Brain pericyte (primary cell): ENCODE measurements at places on chromosomes 11 and 22.

DNA sequence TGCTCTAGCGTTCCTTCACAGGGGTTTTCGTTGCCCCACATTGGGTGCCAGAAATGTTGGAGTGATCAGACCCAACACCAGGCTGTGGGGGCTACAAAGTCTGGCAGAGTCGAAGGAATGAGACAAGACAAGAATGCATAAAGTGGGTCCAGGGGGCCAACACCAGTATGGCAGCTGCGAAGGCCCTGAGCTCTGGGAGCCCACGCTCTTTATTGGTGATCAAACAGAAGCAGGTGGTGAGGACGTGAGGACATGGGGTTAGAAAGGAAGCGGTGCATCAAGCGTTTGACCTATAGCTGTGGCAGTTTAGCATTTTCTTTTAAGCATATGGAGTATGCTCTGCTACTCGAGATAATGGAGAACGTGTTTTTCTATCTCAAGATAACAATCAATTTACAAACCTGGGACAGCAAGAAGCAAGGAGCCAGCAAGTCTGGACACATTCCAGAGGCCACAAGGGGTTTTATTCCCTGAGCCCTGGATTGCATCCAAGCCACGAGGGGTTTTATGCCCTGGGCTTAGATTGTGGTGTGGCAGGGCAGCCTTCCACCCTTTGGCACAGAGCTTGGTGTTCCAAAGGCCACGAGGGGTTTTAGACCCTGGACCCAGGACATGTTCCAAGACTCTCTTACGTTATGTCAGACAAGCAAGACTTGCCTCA, 3.9 kb upstream of the DNAJB13 start:
- DNase-seq, result no peak

GRCh38 chr22:47796128-47796908, 1033.9 kb downstream of the TBC1D22A start:
- DNase-seq, result no peak

GRCh38 chr11:35088226-35088625, 50.7 kb upstream of the CD44 start:
- DNase-seq, result no peak

DNA sequence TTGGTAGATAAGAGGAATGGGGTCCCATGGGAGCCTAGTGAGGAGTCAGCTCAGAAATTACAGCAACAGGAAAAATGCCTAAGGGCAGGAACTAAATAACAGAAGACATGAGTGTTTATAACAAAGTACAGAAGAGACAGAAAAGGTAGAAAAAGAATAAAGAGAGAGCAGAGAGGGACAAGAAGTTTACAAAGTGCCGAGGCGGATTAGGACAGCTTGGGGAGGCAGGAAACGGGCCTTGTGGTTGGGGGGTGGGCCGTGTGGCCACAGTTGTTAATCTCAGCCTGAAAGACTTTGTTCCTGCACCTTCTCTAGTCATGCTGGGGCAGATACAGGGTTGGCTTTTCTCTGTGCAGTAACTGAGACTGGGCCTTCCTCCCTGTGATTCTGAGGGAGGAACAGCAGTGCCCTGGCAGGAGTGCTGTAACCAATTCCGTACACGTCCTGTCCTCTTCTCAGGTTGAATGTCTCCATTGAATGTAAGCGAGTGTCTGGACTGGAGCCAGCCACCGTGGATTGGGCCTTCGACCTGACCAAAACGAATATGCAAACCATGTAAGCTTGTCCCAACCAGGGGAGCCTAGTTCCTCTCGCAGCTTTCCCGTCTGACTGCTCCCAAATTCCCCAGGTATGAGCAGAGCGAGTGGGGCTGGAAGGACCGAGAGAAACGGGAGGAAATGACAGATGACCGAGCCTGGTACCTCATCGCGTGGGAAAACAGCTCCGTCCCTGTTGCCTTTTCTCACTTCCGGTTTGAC, 13.2 kb downstream of the NAA40 start:
- no peak for DNase-seq

GRCh38 chr22:50620593-50621355, 7.2 kb downstream of the ARSA start:
- no peak for DNase-seq

GRCh38 chr22:25419247-25420113, 145.0 kb upstream of the GRK3 start:
- DNase-seq, result no peak

DNA sequence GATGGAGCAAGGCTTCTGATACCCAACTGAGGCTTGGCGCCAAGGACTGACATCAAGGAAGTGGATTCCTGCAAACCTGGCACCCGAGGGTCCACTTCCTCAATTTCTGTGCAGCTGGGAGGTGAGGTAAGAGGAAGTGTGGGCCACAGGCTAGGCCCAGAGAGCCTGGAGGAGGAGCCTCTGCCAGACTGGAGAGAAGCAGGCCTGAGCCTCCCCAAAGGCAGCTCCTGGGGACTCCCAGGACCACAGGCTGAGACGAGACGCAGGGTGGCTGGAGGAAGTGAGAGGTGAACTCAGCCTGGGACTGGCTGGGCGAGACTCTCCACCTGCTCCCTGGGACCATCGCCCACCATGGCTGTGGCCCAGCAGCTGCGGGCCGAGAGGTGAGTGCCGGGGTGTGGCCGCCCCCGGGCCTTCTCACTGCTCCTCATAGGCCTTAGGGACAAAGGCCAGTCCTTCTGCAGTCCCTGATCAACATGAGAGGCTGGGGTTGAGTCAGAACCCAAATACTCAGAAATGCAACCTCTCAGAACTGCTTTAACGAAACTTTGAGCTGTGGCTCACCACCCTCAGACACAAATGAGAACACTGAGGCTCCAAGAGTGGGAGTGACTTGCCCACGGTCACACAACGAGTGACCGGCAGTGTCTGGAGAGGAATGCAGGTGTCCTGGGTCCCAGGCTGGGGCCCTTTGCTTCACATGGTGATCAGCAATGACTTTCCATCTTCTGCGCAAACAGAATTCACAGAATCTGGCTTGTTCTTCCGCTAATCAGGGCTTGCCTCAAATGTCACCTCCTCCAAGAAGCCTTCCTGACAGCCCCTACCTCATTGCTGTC, at the start of gene NCF4:
Gene NCF4 (plus strand): TSS at position 186 of the 839 bp plus-strand sequence. CDS start 166 bp downstream, at position 352.
- DNase-seq, result no peak

GRCh38 chr22:44403602-44404329, 91.0 kb upstream of the SHISAL1 start:
- DNase-seq, result no peak

- DNase-seq, result no peak
Observed at GRCh38 chr11:47686151-47686550, 29.0 kb downstream of the AGBL2 start.

- no peak for DNase-seq
Observed at GRCh38 chr22:45640941-45641621, 30.6 kb upstream of the ATXN10 start.

GRCh38 chr11:133228471-133229329, 303.6 kb downstream of the OPCML start:
- DNase-seq, result no peak

DNA sequence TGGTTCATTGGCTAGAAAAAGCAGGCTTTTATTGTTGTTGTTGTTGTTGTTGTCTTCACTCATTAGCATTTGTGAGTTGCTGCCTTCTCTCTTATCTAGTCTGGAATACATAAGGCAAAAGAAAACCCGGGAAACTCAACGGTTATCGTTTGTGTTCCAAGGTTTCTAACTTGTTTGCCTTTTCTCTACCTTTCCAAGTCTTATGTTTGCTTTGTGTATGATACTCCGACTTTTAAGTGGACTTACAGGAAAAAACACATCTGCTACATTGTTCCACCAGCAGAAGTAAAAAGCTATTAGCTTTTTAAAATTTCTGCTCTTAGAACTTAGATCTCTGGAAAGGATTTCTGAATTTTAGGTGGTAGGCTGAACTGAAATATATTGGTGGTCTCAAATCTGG, 27.0 kb upstream of the HIKESHI start:
- DNase-seq, result no peak

GRCh38 chr22:42646569-42647525, 2.3 kb downstream of the CYB5R3 start:
- no peak for DNase-seq

- no peak for DNase-seq
Observed at GRCh38 chr22:30859714-30860095, 108.9 kb downstream of the MORC2 start.

DNA sequence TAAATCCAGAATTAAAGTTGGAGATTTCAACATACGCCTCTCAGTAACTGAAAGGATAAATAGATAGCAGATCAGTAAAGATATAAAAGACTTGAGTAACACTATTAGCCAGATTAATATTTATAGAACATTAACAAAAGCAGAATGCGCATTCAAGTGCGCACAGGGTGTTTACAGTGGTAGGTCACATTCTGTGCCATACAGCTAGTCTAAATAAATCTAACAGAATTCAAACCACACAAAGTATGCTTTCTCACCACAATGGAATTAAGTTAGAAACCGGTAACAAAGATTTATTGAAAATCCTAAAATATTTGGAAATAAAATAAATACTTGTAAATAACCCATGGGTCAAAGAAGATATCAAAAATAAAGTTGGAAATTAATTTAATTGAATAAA, 341.0 kb downstream of the DYNC2H1 start:
- no peak for DNase-seq

DNA sequence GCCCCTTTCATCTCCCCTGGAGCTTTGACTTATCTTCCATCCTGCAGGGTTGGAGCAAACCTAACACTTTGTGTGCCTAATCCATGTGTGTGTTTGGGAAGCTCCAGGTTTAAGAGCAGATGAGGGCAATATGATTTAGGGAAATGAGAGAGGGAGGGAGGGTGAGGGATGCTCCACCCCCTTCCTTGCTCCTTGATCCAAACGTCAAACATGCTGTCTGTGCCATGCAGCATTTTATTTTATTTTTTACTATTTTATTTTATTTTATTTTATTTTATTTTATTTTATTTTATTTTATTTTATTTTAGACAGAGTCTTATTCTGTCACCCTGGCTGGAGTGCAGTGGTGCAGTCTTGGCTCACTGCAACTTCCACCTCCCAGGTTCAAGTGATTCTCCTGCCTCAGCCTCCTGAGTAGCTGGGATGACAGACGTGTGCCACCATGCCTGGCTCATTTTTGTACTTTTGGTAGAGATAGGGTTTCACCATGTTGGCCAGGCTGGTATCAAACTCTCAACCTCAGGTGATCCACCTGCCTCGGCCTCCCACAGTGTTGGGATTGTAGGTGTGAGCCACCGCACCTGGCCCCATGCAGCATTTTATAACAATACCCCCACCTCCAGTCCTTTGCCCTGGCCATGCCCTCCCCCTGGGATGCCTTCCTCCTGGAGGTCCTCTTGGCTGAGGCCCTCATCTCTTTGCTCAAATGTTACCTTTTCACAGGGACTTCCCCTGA, 52.6 kb upstream of the CRYBB3 start:
- DNase-seq, result no peak

DNA sequence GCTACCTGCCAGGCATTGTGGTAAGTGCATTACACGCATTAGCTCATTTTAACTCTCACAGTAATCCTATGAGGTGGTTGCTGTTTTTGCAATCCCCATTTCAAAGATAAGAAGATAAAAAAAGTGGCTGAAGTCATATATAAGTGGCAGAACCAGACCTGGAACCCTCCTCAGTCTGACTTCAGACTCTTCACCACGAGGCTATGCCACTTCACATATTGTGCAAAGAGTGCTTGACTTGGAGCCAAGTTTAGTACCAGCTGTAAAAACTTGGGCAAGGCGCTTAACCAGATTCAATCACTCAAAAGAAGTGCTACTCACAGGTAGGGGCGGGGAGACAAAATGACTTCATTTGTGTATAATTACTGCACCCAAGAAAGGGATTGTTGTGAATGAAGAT, 15.3 kb downstream of the BPIFC start:
- DNase-seq, result no peak

DNA sequence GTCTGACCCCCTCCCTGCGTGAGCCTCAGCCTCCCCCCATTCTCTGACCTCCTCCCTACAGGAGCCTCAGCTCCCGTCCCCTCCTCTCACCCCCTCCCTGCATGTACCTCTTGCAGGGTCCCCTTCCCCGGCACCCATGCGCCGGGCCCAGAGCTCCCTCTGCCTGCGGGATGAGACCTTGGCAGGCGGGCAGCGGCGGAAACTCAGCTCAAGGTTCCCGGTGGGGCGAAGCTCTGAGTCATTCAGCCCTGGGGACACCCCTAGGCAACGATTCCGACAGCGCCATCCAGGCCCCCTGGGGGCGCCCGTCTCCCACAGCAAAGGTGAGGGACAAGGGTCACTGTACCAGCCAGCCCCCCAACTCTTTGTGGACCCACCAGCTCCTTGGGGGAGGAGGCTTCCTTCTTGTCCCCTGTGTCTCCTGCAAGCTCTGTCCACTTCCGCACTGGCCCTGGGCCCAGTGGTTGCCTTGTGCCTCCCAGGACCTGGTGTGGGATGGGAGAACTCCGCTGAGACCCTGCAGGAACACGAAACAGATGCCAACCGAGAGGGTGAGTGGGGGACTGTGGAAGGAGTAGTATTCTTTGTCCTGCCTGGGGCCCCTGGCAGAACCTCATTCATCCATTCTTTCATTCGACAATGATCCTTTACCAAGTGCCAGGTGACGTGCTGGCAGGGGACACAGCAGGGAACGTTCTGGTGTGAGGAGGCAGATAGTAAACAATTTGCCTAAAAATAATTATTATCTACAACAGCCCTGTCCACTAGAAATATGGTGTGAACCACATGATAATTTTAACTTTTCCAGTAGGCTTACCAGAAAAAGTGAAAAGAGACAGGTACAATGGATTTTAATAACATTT, 3.7 kb upstream of the RPS6KA4 start:
- DNase-seq, result no peak

- DNase-seq, result no peak
Observed at GRCh38 chr22:46971099-46971763, 208.8 kb downstream of the TBC1D22A start.

DNA sequence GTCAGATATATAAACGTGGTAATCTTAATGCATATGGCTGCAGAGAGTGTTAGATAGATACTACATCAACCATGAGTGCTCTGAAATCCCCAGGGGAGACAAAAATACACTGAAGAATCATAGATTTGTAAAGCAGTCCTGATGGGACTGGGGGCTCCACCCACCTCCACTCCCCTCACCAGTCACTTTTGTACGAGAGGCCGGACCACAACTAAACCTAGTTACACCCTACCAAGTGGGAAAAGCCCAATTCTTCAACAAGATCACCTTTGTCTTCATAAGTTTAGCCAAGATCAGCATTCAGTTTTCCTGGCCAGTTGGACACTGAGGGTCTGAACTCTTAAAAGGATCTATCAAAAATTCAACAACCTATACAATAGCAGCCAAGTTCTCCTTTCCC, 1.5 kb downstream of the SF1 start:
- no peak for DNase-seq

GRCh38 chr22:33481550-33481949, 423.4 kb upstream of the SYN3 start:
- DNase-seq, result no peak
